NCI-H1092 (cell line): ENCODE measurements at places on chromosomes 4 and X.

DNA sequence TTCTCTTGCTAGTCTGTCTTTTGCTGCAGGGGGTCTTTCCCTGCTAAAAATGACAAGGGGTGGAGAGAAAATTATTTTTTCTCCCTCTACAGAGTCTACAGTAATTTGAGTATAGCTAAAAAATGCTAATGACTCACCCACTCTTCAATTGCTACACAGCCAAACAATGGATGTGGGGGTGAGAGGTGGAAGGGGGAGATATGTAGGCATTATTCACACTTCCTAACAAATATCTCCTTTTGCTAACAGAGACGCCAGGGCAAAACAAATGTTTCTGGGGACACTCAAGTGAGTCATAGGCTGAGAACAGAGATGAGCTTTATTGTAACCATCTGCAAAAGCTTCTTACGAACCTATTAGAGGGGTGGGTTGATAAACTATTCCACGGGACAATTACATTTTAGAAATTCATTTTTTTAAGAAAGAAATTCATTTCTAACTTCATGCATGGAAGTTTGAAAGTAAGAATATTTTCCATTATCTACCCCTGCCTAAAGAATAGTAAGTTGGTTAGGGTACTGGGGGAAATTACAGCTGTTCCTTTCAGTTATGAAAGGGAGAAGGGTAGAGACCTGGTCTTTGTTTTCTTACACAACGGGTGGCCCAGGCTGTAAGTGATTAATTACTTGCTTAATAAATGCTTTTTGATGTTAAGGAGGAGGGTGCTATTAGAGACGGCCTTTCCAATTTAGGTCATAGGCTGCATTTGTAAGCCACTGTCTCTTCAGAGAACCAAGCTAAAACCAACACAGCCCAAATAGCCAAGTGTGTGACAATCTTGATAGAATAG, 12.8 kb downstream of the SCD5 start:
- no peak for DNase-seq

DNA sequence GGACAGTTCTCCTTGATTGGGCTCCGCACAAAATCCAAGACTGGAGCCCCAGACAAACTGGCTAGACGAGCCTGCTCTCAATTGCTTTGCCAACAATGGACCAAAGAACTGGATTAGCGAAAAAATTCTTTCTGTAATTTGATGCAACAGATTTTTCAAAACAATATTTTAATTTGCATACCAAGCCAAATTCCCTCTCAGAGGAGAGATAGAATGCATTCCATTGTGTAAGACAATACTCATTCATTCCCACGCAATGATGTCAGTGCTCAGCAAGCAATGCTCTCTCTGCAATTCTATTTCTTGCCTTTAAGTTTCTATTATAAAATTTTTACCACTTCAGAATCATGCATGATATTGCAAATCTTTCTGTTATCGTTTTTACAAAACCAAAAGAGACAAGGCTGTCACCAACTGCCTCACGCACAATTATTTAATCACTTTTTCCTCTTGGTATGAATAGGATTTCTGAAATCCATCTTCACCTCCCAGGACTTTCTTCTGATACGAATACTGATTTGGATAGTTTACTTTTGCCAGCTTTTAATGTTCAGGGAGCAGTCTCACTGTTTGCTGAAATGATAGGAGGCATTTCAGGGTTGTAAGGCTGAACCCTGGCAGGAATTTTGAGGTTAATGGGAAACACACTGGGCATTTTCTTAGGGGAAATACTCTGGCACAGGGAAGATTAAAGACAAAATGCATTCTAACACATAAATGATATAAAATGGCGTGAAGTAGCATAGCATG, 46.1 kb upstream of the HCCS start:
- DNase-seq = no peak

DNA sequence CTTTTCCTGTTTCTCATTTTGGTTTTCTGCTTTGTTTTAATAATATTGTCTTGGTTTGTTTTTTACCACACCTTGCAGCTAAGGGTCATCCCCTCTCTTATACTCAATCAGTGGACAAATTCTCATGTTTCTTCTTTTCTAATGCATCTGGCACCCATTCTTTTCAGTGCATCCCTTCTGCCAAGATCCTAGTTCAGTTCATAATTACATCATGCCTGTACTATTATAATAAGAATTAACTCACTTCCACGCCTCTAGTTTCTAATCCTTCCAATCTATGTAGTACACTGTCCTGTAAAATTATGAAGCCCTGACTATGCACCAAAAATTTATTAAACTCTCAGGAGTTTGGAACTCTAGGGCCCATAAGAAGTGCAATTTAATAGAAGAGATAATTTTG, 126.1 kb downstream of the FAT4 start:
- no peak for DNase-seq

DNA sequence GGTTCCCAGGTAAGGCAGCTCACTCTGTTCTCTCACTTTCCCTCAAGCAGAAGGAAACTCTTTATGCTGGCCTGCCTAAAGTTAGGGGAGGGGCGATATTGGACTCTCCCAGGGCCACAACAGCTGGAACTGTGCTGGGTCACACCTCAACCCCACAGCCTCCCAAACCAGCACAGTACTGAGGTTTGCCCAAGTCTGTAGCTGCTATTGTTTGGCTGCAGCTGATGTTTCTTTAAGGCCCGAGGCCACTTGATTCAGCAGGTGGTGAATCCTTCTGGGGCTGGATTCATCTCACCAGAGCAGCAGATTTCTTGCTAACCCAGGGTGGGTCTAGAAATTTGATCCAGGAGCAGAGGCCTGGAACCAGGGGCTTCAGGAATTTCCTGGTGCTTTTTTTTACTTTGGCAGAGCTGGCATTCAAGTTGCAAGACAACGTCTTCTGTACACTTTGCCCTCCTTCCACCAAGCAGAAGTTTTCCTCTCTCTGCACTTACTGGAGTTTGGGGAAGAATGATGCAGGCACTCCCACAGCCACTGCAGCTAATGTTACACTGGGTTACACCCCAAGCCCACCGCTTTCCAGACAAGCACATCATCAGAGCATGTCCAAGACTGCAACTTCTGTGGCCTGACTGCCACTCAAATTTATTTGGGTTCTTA, 544.7 kb upstream of the NDST4 start:
- DNase-seq = no peak

DNA sequence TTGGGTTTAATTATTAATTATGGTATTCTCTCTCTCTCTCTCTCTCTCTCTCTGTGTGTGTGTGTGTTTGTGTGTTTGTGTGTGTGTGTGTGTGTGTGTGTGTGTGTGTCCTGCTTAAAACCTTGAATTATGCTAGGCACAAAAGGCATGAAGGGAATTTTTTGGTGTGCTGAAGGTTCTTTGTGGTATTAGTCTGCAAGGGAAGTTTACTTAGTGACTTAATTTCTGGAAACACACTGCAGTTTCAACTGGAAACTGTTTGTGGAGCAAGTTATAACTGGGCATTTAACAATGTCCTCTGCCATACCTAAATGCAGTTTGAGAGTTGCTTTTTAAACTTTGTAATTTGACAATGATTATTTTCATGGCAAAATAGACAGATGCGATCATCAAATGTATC, 111.7 kb downstream of the FRMPD4 start:
- DNase-seq = no peak

GRCh38 chr4:141207961-141208360, 12.7 kb upstream of the ZNF330 start:
- DNase-seq = no peak

- DNase-seq = no peak
Observed at GRCh38 chr4:26503844-26504243, 13.6 kb upstream of the CCKAR start.

GRCh38 chr4:85607624-85608023, 132.7 kb downstream of the ARHGAP24 start:
- peak; percentile 72 for DNase-seq

DNA sequence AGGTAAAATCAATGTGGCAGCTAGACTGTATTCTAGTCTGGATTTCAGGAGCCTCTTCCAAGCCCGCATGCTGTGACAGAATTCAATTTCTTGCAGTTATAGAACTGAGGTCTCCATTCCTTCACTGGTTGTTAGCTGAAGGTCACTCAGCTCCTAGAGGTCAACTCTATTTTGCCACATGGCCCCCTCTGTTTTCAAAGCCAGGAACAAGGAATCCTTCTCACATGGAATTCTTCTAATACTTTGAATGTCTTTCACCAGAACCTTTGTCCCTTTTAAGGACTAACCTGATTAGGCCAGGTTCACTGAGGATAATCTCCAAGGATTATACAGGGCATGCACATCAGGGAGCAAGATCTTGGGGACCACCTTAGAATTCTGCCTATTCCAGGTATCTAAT, 23.4 kb upstream of the MMRN1 start:
- DNase-seq = no peak

DNA sequence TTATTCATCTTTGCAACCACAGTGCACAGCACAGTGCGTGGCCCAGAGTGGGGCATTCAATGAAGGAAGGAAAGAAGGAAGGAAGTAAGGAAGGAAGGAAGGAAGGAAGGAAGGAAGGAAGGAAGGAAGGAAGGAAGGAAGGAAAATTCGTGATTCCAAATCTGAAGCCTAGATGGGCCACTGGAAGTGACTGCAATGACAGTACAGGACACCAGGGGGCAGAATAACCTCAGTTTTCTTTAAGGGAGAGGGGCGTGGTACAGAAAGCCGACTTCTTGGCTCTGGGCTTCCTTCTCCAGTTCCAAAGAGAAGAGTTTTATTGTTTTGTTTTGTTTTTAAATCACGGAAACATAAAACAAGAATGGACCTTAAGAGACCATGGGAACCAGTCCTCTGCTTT, 47.8 kb downstream of the APLN start:
- peak; percentile 20 for DNase-seq

GRCh38 chr4:77859256-77859655, 3.4 kb upstream of the MRPL1 start:
- DNase-seq = no peak

GRCh38 chr4:163663454-163664225, 169.2 kb downstream of the TMA16 start:
- DNase-seq = no peak

DNA sequence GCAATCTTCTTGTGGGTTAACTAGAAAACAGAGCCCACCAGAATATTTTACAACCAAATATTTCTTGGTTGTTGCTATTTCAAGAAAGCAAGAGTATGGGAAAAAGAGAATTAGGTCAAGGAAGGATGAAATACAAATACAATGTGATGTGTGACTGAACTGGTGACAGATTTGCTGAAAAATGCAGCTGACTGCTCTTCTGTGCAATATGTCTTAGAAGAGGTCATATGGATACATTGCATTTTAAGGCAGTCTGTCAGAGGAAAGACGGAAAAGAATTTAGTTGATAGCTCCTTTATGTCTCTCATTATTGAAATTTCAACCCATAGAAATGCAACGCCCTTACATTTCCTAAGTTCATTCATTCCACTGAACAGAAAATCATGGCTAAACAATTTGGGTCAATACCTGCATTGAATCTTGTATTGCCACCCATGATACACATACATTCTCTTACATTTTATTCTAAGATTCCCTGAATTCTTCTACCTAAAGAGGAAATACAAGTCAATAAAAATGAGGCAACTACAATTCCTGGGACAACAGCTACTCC, 423.1 kb downstream of the ADAM29 start:
- no peak for DNase-seq

DNA sequence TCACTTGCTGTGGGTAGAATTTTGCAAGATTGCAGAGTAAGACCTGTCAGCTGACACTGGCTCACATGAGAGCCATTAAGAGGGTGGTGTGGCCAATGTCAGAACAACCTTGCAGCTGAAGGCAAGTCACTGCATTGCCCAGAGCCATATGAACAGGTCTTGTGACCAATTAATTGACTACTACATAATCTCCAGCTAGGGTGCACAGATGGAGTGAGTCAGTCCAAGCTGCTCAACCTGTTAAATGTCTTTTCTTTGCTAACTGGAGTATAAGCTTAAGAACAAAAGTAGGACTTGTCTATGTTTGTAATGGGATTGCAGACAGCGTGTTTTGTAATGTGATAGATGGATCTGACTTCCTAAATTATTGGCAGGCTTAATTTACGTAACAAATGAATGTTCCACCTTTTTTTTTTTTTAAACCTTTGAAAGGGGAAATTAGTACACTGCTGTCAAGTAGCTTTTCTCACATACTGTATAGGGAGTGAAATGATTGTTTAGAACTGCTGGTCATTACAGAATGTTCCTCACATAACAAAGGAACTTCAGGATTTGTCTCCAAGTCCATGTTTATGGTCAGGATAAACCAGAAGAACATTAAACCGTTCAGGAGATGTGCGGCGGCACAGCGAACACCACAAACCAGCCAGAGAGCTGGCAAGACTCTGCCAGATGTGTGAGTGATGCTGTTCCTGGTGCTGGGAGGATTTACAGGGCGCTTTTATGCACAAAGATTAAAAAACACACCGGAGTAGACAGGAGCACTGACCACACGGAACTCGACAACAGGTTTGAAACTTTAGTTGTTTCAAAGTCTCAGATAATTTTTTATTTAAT, 37.0 kb downstream of the FNIP2 start:
- DNase-seq = no peak

DNA sequence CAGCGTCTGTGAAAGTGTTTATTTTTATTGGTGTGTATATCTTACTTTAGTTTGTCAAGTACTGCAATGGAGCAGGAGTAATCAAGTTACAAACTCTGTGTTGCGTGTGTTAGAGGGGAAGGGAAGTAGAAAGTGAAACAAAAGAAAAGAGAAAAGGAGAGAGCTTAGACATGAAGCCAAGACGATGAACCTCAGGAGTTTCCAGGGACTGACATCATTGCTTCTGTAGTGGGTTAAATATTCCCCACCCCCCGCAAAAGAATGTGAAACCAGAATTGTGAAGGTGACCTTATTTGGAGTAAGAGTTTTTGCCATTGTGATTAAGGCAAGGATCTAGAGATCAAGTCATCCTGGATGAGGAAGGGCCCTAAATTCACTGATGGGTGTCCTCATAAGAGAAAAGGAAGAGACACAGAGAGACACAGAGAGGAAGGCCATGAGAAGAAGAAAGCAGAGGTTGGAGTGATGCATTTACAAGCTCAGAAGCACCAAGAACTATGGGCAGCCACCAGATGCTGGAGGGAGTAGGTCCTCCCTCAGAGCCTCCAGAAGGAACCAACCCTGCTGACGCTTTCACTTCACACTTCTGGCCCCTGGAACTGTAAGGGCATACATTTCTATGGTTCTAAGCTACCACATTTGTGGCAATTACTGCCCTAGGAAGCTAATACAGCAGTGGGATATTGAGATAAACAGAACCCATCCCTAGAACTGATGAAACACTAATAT, 173.6 kb upstream of the SFRP2 start:
- no peak for DNase-seq

- peak; percentile 82 for DNase-seq
Observed at GRCh38 chr4:3613967-3614730, 81.9 kb upstream of the LRPAP1 start.

- no peak for DNase-seq
Observed at GRCh38 chrX:32451954-32452695, 759.2 kb downstream of the DMD start.
